ENCODE measurements at places on chromosomes 12 and 14. TPM values are rescaled to one million over a fixed set of nuclear protein-coding genes. Genes with fewer than 3 reads are reported as not detected.

- no peak for DNase-seq
Measured at GRCh38 chr12:50677858-50678257, 86.0 kb upstream of the ATF1 start.

- no peak for DNase-seq
Measured at GRCh38 chr14:31029016-31029970, 3.1 kb upstream of the STRN3 start.

DNA sequence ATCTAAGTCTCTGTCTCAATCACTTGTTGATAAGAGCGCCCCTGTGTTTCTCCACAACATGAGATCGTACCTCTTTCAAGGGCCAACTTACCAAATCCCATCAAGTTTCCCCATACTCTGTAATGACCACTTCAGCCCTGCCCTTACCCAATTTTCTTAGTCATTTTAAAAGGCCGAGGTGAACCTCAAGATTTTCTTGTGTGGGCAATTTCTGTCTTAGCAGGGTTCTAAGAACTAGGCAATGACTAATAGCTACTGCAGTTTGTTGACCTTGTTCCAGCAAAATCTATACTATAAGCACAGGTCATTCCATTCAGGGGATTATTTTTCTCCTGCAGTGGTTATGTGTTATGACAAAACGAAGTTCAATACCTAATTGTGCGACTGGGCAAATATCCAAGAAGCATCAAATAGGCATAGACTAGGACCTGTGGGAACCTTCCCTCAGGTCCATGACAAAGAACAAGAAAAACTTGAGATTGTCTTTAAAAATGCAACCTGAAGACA lies 359.8 kb downstream of the PCNX1 start:
- peak; percentile 63 for DNase-seq

DNA sequence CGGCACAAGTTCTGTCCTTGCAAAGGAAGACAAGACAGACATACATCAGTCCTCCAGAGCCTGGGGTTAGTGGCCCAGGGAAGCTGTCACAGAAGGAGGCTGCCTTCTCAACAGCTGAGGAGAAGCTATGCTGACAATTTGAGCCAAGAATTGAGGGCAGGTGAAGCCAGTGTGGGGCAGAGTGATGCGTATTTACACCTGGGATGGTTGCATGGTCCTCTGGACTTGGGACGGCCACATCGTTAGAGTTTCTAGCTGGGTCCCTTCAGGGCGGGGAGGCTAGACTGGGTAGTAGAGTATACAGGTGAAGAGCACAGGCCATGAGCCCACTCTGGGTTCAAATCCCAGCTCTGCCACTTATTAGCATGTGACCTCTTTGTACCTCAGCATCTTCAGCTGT lies 16.5 kb downstream of the KRT85 start:
- DNase-seq, result no peak

- no peak for DNase-seq
Measured at GRCh38 chr14:45785240-45785639, 532.2 kb upstream of the MIS18BP1 start.

GRCh38 chr14:100725587-100726387 lies 905 bp upstream of the DLK1 start:
- no peak for DNase-seq

KRT5 gene
- polyA plus RNA-seq, result not detected

OAS2 gene
- 51.6 TPM for polyA plus RNA-seq

ZNF385A gene
- polyA plus RNA-seq, result 18.2 TPM

All from GM12878 (cell line).